ENCODE measurements at places on chromosomes 13 and 19. TPM values are rescaled to one million over a fixed set of nuclear protein-coding genes. Genes with fewer than 3 reads are reported as not detected.
A peak's percentile ranks its signal among the peaks of the same experiment; 100 is the strongest.

- H3K4me1 ChIP-seq: peaks cover 4% of the 10 kb centered on the region
- no peaks in the 10 kb centered on the region for H3K27me3 ChIP-seq
- H3K36me3 ChIP-seq: no peaks in the 10 kb centered on the region
- no peak overlapping the region for H3K4me3 ChIP-seq
These were observed 1396.4 kb downstream of the EFNB2 start for GRCh38 chr13:105139048-105139379.

DNA sequence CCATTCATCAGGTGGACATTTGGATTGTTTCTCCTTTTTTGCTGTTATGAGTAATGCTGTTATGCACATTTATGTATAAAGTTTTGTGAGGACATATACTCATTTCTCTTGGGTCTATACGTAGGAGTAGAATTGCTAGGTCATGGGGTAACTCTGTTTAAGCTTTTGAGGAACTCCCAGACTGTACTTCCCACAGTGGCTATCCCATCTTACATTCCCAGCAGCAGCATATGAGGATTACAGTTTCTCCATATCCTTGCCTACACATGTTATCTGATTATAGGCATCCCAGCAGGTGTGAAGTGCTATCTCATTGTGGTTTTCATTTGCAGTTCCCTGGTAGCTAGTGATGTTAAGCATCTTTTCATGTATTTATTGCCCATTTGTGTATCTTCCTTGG, 5.9 kb downstream of the ZSCAN22 start:
- H3K4me1 ChIP-seq: no peaks in the 10 kb centered on the region
- DNase-seq: no peak
- H3K36me3 ChIP-seq: peaks cover 8% of the 10 kb centered on the region
- no peak overlapping the region for H3K27ac ChIP-seq
- no peak overlapping the region for H3K4me3 ChIP-seq
- H3K27me3 ChIP-seq: no peaks in the 10 kb centered on the region

DNA sequence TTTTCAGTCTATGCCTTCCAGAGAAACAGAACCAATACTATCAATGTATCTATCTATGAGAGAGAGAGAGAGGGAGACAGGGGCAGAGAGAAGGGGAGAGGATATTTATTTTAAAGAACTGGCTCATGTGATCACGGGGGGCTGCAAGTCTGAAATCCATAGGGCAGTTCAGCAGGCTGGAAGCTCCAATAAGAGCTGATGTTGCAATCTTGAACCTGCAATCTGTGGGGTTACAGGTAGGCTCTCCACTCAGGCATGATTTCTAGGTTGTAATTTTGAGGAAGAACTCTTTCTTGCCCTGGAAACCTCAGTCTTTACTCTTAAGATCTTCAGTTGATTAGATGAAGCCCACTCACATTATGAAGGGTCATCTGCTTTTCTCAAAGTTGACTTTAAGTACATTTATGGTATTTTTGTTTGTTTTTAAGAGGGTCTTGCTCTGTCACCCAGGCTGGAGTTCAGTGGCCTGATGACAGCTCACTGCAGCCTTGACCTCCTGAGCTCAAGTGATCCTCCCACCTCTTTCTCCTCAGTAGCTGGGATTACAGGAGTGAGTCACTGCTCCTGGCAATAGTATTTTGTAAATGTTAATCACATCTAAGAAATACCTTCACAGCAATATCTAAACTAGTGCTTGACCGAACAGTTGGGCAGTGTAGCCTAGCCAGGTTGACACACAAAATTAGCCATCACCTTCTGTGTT, 376.4 kb downstream of the FGF9 start:
- no peak for DNase-seq
- no peak overlapping the region for H3K27ac ChIP-seq
- no peaks in the 10 kb centered on the region for H3K36me3 ChIP-seq
- H3K4me3 ChIP-seq: no peak overlapping the region
- H3K4me1 ChIP-seq: peaks cover 2% of the 10 kb centered on the region

DNA sequence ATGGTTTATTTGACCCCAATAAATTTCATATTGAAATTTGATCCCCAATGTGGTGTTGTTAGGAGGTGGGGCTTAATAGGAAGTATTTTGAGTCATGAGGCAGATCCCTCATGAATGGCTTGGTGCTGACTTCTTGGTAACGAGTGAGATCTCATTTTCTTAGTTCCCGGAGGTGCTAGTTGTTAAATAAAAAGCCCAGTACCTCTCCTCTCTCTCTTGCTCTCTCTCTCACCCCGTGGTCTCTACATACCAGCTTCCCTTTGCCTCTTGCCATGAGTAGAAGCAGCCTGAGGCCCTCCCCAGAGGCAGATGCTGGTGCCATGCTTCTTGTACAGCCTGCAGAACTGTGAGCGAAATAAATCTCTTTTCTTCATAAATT, 39.4 kb upstream of the KATNAL1 start:
- no peaks in the 10 kb centered on the region for H3K27me3 ChIP-seq
- no peaks in the 10 kb centered on the region for H3K36me3 ChIP-seq
- no peak for DNase-seq
- no peaks in the 10 kb centered on the region for H3K4me1 ChIP-seq

GRCh38 chr19:15587663-15588062, 27.4 kb upstream of the CYP4F8 start:
- no peaks in the 10 kb centered on the region for H3K4me1 ChIP-seq
- H3K36me3 ChIP-seq: peaks cover 11% of the 10 kb centered on the region
- H3K27me3 ChIP-seq: no peaks in the 10 kb centered on the region

DNA sequence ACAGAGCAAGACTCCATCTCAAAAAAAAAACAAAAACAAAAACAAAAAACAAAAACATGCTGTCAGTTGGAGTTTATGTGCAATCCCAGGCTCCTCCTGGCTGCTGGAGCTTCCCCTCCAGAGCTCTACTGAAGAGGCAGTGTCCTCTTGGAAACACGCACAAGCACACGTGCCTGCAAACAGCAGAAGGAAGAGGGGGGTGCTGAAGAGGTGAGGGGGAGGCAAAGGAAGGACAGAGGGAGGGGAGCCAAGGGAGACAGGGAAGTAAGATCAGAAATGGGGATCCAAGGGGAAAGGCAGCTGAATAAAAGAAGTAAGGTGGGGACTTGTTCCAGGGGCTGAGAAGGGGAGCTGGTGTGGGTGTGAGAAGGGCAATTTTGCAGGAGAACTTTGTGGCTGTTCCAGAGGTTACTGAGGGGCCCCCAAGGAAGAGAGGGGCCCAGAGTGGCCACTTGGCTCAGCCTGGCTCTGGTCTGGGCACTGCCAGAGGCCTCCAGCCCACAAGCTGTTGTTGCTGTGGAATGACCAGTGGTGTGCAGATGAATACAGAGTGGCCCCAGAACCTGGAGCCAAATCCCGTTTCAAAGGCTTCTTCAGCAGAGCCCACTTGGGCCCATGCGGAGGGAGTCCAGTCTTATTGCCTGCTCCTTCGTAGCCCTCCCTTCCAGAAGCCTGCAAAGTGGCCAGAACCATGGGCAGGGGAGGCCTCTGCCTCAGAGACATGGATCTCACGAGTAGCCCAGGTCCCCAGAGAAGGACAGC, 34.4 kb downstream of the LYL1 start:
- no peak overlapping the region for H3K4me3 ChIP-seq
- no peak for DNase-seq
- H3K36me3 ChIP-seq: no peaks in the 10 kb centered on the region
- no peaks in the 10 kb centered on the region for H3K27me3 ChIP-seq

GRCh38 chr13:44810061-44810840, 179.0 kb downstream of the NUFIP1 start:
- no peaks in the 10 kb centered on the region for H3K4me1 ChIP-seq
- no peak for DNase-seq
- H3K27ac ChIP-seq: no peak overlapping the region
- H3K4me3 ChIP-seq: no peak overlapping the region
- H3K27me3 ChIP-seq: no peaks in the 10 kb centered on the region

- no peaks in the 10 kb centered on the region for H3K36me3 ChIP-seq
- H3K4me3 ChIP-seq: no peak overlapping the region
- H3K27ac ChIP-seq: no peak overlapping the region
- H3K4me1 ChIP-seq: no peaks in the 10 kb centered on the region
- H3K27me3 ChIP-seq: no peaks in the 10 kb centered on the region
These were observed 376.4 kb downstream of the GPC6 start for GRCh38 chr13:93603043-93603442.

- no peak overlapping the region for H3K27ac ChIP-seq
- H3K36me3 ChIP-seq: peaks cover 30% of the 10 kb centered on the region
- H3K4me3 ChIP-seq: peak overlapping the region; percentile 86
- no peak for DNase-seq
- no peaks in the 10 kb centered on the region for H3K27me3 ChIP-seq
- H3K4me1 ChIP-seq: no peaks in the 10 kb centered on the region
These were observed 2.5 kb downstream of the BSG start for GRCh38 chr19:574658-575526.

DNA sequence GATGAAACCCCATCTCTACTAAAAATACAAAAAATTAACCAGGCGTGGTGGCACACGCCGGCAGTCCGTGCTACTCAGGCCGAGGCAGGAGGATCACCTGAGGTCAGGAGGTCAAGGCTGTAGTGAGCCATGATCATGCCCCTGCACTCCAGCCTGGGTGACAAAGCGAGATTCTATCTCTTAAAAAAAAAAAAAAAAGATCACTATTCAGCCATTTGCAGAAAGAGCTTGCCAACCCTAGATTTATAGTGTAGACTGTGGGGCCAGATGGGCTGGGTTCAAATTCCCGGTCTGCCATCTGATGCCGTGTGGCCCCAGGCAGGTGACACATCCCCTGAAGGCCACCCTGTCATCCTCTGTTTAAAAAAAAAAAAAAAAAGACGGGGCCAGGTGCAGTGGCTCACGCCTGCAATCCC, 28.9 kb downstream of the SMIM24 start:
- H3K36me3 ChIP-seq: no peaks in the 10 kb centered on the region
- H3K27me3 ChIP-seq: no peaks in the 10 kb centered on the region
- H3K27ac ChIP-seq: no peak overlapping the region

- H3K27ac ChIP-seq: no peak overlapping the region
- no peaks in the 10 kb centered on the region for H3K36me3 ChIP-seq
- H3K27me3 ChIP-seq: no peaks in the 10 kb centered on the region
- DNase-seq: no peak
These were observed 936.9 kb downstream of the EFNB2 start for GRCh38 chr13:105598529-105598928.

DNA sequence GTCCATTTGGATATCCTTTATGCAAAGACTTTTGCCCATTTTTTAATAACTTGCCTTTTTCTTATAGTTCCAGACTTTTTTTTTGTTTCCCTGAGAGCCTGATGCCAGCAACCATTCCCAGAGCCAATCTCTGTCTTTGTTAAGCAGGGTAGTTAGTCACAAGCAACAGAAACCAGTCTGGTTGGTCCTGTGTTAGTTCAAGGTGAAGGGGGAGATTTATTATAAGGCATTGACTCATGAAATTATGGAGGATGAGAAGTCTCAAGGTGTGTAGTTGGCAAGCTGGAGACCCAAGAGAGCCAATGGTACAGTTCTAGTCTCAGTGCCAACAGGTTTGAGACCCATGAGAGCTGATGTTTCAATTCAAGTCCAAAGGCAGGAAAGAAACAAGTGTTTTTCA, 33.0 kb downstream of the GPR12 start:
- no peak overlapping the region for H3K27ac ChIP-seq
- no peak for DNase-seq
- no peaks in the 10 kb centered on the region for H3K4me1 ChIP-seq
- no peak overlapping the region for H3K4me3 ChIP-seq

- H3K27me3 ChIP-seq: no peaks in the 10 kb centered on the region
- no peak overlapping the region for H3K27ac ChIP-seq
- no peak for DNase-seq
- H3K4me3 ChIP-seq: no peak overlapping the region
- no peaks in the 10 kb centered on the region for H3K4me1 ChIP-seq
- no peaks in the 10 kb centered on the region for H3K36me3 ChIP-seq
These were observed 157.5 kb downstream of the OXGR1 start for GRCh38 chr13:96836733-96837132.

DNA sequence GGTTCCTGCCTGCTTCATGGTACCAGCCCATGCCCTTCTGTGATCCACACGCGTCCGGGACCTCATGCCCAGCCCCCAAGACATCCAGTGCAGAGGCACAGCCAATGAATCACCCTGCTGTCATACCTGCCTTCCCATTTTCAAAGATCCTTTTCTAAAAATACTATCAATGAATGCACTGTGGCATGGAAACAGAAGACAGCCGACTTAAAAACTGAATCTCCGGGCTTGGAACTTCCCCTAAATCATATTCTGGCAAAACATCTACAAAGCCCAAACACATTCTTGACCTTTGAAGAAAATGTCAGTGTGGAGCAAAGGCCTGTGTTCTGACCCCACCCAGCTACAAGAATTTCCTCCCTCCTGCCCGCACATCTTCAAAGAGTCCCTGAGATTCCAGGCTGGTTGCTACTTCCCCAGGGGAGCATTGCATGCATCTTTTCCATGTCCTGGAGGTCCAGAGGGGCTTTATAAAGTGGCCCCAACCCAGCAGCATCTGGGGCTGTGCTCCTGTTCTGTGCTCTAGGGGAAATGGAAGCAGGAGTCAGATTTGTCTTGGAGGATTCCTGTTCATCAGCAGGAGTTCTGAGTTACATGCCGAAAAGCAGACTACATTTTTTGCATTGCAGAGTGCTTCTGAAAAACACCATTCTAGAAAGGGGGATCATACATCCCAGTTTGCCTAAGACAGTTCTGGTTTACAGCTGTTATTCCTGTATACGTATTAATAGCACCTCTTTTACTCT, 135.2 kb downstream of the USP12 start:
- H3K27me3 ChIP-seq: no peaks in the 10 kb centered on the region
- H3K4me1 ChIP-seq: no peaks in the 10 kb centered on the region
- H3K4me3 ChIP-seq: no peak overlapping the region

- H3K27me3 ChIP-seq: peaks cover 40% of the 10 kb centered on the region
- H3K27ac ChIP-seq: no peak overlapping the region
- no peaks in the 10 kb centered on the region for H3K36me3 ChIP-seq
- no peak for DNase-seq
These were observed 927 bp upstream of the TSHZ3 start for GRCh38 chr19:31350033-31350692.

GRCh38 chr13:59706101-59706976, 457.4 kb downstream of the DIAPH3 start:
- no peak for DNase-seq
- no peaks in the 10 kb centered on the region for H3K27me3 ChIP-seq
- H3K27ac ChIP-seq: no peak overlapping the region
- no peaks in the 10 kb centered on the region for H3K36me3 ChIP-seq

- H3K27me3 ChIP-seq: no peaks in the 10 kb centered on the region
- DNase-seq: no peak
These were observed 6.1 kb upstream of the GMIP start for GRCh38 chr19:19649580-19649995.

NDUFA13 gene
- total RNA-seq: 489 TPM

DCLK1 gene
- total RNA-seq: 36.2 TPM

NALCN gene
- total RNA-seq: 0.09 TPM

ZNF285 gene
- total RNA-seq: 3.9 TPM

KIR2DL4 gene
- not detected for total RNA-seq

COX7A1 gene
- total RNA-seq: not detected

GFY gene
- 1.3 TPM for total RNA-seq

ZNF491 gene
- total RNA-seq: 0.77 TPM

Measured in H9 (cell line).